ENCODE measurements at places on chromosomes 12 and 14.

GRCh38 chr12:101803978-101804377 lies 26.8 kb downstream of the GNPTAB start:
- no peak for DNase-seq

DNA sequence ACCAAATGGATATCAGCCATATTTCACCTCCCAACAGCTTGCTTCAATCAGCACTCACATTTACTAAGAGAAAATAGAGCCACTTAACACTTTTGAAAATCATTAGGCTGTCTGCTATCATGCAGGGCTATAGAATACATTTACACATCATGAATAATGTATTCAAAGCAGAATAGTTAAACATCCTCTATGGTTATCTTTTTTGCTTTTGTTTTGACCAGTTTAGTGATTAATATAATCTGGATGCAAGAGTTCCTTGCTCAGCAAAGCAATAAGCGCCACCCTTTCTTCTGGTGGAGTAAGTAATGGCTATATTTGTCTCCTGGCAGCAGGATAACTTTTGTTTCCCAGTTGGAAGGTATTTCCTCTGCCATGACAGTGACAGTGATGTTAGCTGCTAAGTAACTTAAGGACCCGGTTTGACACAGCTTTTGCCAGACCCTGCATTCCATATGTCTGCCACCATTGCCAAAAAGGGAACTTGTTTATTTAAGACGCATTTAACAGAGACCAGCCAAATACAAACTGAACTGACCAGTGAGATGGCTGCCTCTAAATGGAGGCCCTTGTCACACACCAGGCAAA lies 70.3 kb upstream of the NR2C1 start:
- no peak for DNase-seq

DNA sequence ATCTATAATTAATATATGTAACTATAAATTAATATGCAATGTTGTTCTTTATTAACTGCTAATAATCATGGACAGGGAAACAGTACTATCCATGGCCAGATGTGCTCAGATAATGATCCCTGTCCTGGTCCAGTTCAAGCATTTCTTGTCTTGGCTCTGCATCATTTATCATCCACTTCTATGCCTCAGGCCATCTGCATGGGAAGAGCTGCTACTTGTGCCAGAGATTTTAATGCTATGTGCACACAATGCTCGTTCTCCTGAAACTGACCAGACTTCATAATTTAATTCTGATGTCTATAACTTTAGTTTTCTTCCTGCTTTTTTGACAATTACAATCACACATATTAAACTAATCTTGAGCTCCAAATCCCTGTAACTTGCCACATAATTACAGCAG lies 11.2 kb upstream of the TMX1 start:
- DNase-seq = no peak

GRCh38 chr12:42056130-42056529 lies 88.5 kb downstream of the GXYLT1 start:
- DNase-seq = no peak

GRCh38 chr14:93926245-93926872 lies 785 bp upstream of the FAM181A start:
- no peak for DNase-seq

GRCh38 chr12:18753481-18754123 lies 15.7 kb downstream of the CAPZA3 start:
- DNase-seq = no peak

GRCh38 chr14:23056145-23056955 lies 970 bp downstream of the CDH24 start:
- DNase-seq = peak; percentile 78

DNA sequence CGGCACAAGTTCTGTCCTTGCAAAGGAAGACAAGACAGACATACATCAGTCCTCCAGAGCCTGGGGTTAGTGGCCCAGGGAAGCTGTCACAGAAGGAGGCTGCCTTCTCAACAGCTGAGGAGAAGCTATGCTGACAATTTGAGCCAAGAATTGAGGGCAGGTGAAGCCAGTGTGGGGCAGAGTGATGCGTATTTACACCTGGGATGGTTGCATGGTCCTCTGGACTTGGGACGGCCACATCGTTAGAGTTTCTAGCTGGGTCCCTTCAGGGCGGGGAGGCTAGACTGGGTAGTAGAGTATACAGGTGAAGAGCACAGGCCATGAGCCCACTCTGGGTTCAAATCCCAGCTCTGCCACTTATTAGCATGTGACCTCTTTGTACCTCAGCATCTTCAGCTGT lies 16.5 kb downstream of the KRT85 start:
- no peak for DNase-seq

DNA sequence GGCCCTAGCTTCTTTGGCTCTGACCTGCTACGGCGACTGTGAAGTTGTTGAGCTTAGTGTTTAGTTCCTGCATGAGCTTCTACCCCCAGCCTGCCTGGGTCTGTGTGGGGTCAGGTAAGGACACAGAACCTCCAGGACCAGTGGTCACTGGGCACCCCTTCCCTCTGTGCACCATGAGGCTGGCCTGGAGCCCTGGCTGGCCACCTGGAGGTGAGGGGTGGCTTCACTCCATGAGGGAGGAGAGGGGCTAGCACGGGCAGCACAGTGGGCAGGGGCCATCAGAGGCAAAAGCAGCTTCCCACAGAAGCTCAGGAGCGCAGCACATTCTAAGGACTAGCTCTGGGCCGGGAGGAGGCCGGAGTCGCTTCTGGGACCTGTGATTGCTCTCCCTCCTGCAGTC lies 36.7 kb downstream of the CCDC92 start:
- DNase-seq = no peak

- DNase-seq = no peak
These were observed 116.8 kb downstream of the CRADD start for GRCh38 chr12:93793983-93794382.

DNA sequence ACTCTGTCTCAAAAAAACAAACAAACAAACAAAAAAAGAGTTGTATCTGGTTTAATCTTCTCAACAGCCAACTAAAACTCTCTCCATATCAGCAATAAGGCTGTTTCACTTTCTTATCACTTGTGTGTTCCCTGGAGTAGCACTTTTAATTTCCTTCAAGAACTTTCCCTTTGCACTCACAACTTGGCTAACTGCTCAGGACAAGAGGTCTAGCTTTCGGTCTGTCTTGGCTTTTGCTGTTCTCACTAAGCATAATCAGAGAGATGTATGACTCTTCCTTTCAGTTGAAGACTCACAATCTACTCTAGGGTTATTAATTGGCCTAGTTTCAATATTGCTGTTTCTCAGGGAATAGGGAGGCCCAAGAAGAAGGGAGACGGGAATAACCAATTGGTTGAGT lies 12.3 kb downstream of the NEMP1 start:
- no peak for DNase-seq

Measured in activated naive CD4-positive, alpha-beta T cell treated with anti-CD3 and anti-CD28 coated beads, Interleukin-2, amount 10 ng/mL, durations not matched to agents 7 days and 5 days (primary cell).